ENCODE measurements at places on chromosomes 4 and X.

GRCh38 chr4:176780995-176781738 lies 11.6 kb downstream of the VEGFC start:
- no peak for DNase-seq

GRCh38 chr4:8913121-8913857 lies 41.6 kb upstream of the HMX1 start:
- DNase-seq = no peak

- DNase-seq = peak; percentile 31
These were observed 152.5 kb upstream of the STX18 start for GRCh38 chr4:4694296-4694772.

DNA sequence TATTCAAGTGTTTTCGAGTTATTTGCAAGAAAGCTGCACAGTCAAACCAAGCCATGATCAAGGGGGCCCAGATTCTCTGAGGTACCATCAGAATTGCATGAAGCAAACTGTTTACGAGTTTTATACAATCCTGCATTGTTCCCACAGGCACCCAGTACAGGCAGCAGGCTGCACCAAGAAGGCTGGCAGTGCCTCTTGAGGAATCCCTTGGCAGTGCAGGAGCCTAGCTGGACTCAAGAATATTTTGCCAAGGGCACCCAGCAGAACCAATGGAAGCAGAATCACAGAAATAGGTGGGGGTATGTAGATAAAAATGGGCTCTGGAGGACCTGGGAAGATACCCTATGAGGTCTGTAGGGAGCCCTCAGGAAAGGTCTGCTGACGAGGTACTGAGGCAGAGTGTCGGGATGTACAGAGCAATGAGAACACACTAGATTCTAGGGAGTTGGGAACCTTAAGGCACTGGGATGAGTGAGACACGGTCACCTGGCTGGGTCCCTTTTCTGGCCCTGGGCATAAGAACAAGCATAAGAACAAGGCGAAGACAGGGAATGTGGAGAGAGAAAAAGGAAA lies 2.5 kb upstream of the PLP1 start:
- DNase-seq = peak; percentile 88

- DNase-seq = no peak
These were observed 639.6 kb downstream of the CCSER1 start for GRCh38 chr4:90766837-90767236.

DNA sequence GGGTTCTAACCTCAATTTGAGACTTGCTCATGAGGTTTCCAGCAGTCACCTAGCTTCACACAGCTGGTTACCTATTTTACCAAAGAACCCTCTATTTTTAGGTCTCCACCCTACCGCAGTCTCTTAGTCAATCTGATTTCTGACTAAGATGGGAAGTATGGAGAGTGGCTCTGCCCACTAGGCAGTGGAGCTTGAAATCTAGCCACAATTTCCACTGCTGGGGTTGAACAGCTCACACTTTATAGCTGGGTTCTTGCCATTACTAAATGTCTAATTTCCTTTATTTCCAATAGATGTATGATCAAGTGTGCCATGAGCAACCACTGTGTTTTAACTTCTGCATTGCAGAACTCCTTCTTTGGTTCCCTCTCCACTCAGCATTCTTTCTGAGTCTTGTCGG lies 43.1 kb downstream of the GASK1B start:
- DNase-seq = no peak

DNA sequence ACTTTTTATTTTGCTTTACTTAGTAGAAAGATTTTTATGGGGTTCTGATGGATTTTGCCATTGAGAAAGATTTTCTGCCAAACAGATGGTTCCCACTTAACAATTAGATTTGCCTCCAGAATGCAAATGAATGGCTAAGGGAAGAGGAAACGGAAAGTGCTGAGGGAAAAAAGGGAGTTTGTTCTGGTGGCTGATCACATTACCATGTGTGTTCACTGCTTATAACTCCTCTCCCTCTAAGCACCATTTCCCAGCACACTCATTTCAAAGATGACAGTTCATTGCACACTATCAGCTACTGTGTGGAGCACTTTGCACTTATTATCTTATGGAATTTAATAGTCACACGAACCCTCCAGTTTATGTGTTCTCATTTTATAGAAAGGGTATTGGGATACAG lies 68.0 kb upstream of the GRID2 start:
- DNase-seq = no peak

- peak; percentile 81 for DNase-seq
These were observed at the start of gene NAT8L for GRCh38 chr4:2059046-2059725. Gene NAT8L, plus strand, starts transcription at chr4:2059327. Its CDS starts 185 bp downstream, at chr4:2059512.

- DNase-seq = peak; percentile 69
These were observed 13.1 kb downstream of the NAT8L start for GRCh38 chr4:2071912-2072867.

- no peak for DNase-seq
These were observed 29.6 kb downstream of the SH3BGRL start for GRCh38 chrX:81231476-81231875.

GRCh38 chr4:77065382-77065781 lies 10.4 kb downstream of the CCNI start:
- DNase-seq = no peak

DNA sequence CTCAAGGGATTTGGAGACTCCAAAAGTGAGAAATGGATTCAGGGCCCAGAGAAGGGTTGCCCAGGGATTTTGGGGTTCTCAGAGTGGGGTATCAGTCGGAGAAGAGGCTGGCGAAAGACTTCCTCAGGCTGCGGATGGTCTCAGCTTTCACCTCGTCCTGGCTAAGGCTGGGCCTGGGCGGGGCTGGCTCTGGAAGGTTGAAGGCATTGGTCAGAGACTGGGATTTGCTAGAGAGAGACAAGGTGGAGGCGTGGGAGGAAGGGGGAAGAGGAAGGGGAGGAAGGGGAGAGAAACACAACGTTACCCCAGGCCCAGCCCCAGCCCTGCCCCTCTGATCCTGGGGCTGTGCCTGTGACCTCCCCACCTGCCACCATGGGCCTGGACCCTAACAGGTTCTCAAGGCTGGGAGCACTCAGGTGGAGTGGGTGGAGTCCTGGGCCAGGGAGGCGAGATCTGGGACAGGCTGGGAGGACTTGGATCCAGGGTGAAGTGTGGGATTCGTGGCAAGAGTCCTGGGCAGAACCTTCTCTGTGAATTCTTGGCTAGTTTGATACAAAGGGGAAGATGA lies 9.4 kb upstream of the TIMP1 start:
- DNase-seq = no peak

DNA sequence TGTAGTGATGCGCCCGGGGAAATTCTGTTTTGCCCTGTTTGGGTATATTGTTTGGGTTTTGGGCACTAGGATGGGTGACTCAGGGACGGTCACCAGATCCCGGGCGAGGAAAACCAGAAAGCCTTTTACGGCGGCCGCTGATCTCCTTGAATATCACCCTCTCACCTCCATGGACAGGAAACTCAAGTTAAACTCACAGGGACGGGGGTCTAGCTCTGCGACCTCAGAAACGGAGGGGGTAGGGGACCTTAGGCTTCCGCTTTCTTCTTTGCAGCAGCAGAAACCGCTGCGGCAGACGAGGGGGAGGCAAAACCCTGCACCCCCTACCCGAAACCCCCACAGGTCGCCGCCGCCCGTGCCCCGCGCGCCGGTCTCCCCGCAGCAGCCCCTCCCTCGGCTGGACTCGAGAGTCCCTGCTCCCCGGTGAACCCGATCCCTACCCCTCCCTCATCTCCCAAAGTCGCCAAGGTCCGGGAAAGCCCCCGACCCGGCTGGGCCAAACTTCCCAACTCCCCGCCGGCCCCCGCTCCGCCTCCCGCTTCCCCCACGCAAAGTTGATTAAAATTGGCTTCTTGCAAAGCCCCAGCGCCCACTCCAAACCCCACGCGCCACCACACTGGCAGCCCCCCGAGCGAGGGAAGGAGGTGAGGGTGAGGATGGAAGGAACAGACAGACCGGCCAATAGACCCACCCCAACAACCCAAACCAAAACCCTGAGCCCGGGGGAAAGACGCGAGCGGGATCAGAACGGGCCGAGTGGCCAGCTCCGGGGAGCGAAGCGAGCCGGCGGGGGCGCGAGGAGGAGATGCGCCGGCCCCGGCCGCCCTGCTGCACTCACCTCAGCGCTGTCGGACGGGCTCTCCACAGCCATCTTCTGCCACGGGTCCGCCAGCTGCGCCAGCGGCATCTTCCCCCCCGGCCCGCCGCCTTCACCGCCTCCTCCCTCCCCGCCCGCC lies 705 bp downstream of the RPS6KA3 start:
- DNase-seq = no peak

- no peak for DNase-seq
These were observed 810.4 kb downstream of the TRIML1 start for GRCh38 chr4:188949596-188949995.

- no peak for DNase-seq
These were observed 71.3 kb downstream of the PRPS1 start for GRCh38 chrX:107699616-107700015.

DNA sequence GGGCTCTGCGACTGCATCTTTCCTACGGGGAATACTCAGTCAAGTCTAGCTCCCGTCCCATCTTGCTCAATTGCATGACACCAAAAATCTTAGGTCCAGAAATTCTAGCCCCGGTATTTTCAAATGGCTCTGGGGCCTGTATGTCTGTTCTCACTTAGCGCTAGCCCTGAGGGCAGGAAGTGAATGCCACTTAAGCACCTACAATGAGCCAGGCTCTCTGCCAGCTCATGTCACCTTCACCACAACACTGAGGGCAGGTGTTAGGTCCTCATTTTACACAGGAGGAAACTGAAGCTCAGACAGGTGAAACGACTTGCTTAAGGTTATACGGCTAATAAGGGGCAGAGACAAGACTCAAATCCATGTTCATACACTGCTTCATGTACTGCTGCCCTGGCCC lies 282.8 kb downstream of the PPP1R2C start:
- no peak for DNase-seq

DNA sequence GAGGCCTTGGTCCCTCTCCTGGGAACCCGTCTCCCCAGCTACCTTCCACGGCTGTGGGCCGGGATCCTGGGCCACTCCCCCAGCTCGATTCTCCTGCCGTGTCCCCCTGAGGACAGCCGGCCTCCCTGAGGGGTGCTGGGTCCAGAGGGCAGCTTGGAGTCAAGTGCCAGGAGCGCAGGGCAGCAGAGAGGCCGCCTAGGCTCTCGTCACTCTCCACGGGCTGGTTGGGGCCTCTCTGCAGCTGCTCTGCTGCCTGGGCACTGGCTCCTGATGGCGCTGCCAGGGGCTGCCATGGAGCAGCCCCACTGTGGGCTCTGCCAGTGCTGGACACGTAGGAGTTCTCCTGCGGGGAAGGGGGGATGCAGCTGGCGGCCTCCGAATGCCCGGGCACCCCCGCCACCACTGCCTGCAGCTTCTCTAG lies 6.7 kb downstream of the IRAK1 start:
- peak; percentile 45 for DNase-seq

DNA sequence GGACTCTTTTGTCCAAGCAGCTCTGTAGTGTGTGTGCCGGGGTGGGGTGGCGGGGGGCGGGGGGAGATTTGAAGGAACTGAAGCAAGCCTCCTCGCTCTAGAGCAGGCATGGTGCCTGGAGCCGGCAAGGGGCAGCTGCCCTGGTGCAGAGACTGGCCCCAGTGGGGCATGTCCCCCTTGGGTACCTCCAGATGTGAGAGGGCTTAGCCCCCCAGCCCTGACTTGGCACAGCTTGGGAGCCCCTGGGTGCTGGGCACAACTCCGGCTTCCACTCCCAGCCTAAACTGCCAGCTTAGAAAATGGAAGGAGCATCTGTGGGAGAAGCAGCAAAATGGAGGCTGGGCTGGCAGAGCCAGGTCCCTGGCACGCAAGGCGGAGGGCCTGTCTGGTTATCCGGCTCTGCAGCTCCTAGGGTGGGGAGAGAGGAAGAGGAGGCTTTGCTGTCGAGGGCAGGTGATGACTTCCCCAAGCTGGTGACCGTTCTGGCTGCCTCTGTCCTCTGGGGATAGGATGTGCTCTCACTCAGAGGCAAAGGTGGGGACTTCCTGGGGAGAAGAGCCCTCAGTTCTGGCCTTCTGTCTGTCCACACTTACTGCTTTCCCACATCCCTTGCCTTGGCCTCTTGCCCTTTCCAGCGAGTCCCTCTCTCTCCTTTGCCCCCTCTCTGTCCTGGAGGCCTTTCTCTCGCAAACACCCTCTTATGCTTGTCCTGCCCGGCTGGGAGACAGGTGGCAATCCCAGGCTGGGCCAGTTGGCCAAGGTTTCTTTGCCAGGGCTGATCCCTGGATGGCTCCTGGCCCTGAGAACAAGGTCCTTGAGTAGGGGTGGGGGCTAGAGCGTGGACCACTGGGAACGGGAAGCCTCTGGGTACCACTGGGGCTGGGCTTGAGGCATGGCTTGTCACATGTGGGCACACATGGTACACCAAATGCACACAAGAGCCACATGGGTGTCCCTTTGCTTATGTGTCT lies 2.0 kb downstream of the DLG3 start:
- DNase-seq = no peak

DNA sequence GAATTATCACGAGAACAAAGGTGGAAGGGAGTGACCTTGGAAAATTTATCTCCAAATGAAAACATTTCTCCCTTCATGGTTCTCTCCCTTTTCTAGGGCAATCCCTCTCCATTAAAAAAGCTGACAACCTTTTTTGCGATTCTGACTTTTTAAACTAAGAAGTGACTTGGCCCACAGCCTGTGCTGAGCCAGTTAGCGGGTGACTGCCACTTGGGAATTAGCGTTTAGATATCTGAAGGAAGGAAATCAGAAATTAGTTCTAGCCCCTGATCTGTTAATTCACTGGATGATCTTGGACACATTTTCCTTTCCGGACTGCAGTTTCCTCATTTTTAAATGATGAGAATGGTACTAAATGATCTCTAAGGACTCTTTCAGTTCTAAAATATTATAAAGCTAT lies 245.0 kb downstream of the FBXO8 start:
- no peak for DNase-seq

GRCh38 chr4:185335579-185335978 lies 60.1 kb downstream of the LRP2BP start:
- DNase-seq = no peak

- peak; percentile 82 for DNase-seq
These were observed 923 bp upstream of the CPEB2 start for GRCh38 chr4:15001248-15001868.

- DNase-seq = no peak
These were observed 63.2 kb upstream of the SLC4A4 start for GRCh38 chr4:71275570-71275969.

GRCh38 chr4:56026596-56026995 lies 77.9 kb downstream of the CEP135 start:
- no peak for DNase-seq

DNA sequence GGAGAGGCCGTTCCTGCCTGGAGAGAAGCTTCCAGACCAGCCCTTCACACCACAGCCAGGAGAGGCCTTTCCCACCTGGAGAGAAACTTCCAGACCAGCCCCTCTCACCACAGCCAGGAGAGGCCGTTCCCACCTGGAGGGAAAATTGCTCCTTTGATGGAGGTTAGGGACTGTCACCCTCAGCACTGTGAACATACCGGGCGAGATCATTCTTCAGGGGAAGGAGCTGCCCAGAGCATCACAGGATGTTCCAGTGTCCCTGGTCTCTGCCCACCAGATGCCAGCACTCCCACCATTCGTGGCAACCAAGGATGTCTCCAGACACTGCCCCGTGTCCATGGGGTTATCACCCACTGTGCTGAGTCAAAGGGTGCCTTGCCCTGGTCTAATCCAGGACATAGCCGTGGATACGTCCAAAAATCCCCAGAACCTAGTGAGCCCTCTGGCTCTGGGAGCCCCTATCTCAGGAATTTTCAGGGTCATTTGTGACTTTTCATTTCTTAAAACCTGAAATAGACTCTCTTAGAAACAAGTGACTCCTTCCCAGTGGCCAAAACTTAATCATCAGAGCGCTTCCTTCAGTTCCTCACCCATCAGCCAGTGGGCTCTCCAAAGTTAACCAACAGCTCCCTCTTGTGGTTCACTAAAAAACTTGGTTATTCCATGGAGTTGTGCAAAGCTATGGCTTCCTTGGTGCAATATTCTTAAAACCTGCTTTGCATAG lies 80.2 kb downstream of the CRMP1 start:
- DNase-seq = peak; percentile 54
